ENCODE measurements at places on chromosomes 4 and X.

- DNase-seq, result no peak
Measured at GRCh38 chr4:112593438-112594133, 43.1 kb downstream of the ZGRF1 start.

DNA sequence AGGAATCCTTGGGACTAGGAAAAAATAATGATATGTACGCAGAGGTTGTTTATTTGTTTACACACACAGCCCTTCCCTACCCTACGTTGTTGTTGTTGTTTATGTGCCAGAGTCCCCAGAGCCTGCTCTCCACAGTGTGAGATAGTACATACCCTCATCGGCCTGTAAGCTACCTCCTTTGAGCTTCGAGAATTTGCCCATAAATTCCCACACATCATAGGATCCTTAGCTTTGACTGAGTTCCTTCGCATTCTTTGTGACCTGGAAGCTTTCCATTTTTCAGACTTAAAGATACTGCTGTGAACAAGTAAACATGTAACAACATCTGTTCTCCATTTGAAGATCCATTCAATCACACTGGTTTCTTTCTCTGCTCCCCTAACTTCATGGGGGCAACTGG lies 114.5 kb downstream of the IRF2 start:
- no peak for DNase-seq

- no peak for DNase-seq
Measured at GRCh38 chr4:15891312-15891711, 47.2 kb downstream of the FGFBP1 start.

GRCh38 chrX:105701310-105702052 lies 120.9 kb upstream of the NRK start:
- peak; percentile 37 for DNase-seq

DNA sequence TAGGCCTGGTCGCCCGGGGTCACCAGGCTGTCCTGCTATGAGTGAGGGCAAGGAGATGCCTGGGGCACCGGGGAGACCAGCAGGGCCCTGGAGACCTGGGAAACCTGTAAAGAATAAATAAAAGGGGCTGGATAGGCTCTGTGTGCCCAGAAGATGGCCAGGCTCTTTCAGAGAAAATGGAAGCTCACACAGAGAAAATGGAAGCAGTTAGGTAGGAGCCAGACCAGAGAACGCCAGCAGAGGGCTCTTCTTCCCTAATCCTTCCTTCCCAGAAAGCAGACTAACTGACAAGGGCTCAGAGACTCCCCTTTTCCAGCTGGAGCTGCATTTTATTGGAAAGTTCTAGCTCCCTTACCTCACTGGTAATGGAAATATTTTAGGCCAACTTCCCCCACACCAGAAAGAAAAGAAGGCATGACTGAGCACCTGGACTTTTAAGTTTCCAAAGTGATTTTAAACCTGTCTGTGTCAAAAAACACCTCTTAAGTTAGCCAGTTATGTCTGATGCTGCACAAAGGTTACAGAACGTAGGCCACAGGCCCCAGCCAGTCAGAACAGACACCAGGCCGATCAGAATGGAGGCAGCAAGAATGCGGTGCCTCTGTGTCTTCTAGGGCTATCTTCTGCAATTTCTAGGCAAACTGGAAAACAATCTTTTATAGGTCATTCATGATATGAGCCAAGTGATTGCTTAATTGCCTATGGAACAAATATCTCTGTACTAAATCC lies 74.0 kb downstream of the ATG4A start:
- DNase-seq, result peak; percentile 65

DNA sequence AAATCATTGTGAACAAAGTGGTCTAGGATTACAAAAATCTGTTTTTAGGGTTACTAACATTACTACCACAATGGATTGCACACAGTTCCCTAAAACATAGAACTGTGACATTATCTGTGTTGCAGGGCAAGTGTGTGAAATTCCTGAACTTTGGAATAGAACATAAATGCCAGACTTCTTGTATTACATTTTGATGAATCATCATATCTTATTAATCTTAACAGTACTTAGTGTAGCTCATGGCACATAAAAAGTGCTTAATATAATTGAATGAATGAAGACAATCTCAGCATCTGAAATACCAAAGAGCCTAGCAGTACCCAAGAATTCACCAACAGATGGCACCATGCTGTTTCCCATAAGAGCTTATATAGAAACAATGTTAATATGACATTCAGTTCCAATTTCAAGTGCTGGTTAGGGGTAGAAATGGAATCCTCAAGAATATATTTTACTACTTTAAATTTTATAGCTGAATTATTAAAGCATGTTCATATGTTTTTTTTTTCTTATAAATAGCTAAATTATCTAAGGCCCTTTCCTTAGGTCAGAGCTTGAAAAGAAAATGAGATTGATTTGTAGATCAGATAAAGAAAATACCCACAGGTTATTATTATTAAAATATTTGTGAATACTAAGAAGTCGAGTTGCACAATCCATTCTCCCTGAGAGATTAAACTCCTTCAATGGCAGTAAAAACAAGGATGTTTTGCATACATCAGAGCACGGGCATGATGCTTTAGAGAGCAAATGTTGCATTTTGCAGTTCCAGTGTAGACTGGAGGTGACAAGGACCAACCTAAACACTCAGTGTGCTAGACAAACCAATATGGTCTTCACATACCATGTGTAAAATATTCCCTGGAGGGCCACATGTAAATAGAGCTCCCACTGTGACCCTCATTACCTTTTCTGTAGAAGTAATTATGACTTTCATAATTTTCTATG lies 25.7 kb upstream of the SHISA3 start:
- DNase-seq, result peak; percentile 79

DNA sequence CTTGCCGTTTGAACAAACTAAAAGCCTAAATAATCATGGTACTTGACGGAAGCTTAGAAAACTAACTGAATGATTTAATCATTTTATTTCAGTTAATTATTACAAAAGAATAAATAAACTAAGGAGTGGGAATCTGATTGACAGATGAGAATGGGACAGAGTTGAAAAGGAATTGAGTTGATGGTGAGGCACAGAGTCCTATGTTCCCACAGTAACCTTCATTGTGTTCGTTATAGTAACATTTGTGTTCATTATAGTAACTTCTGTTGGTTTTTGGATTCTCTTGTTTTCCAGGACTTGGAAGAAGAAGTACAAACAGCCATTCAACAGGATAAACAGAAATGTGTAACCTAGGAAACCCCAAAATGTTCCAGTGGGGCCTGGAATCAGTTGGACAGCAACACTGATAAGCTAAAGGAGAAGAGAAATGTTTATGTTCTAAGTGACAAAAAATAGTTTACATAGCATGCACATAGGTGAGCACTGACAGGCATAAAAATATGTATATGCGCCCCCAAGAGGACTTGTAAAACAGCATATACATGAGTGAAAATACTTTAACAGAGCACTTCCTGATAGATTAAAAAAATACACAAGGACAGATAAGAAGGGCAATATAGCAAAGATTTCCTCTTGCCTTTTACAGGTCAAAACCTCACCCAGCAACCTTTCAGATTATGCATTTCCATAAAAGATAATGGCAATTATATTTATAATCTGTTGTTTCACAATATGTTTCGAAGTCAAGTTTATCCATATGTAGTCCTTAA lies 218.6 kb upstream of the HTR2C start:
- DNase-seq, result peak; percentile 20

GRCh38 chr4:22942920-22943559 lies 250.3 kb downstream of the GBA3 start:
- DNase-seq, result peak; percentile 58

GRCh38 chrX:50691820-50692219 lies 122.2 kb downstream of the SHROOM4 start:
- peak; percentile 80 for DNase-seq

- DNase-seq, result no peak
Measured at GRCh38 chr4:126130215-126130614, 815.5 kb downstream of the FAT4 start.

DNA sequence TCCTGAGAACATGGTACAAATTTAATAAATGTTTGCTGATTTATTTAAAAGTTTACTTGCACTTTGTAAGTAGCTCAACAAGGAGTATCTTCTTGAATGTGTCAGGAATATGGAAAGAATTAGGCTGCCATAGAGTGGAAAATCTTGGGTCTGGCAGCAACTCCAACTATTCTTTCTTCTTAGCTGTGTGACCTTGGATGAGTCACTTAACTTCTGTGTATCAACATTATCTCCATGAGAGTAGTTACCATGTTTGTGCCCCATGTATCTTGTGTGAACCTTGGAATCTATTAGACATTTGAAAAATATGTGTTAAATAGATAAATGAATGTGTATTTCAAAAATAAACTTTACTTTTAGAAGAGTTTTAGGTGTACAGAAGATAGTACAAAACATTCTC lies 348.8 kb downstream of the GBA3 start:
- no peak for DNase-seq

GRCh38 chr4:75679876-75680575 lies 6.8 kb upstream of the G3BP2 start:
- DNase-seq, result no peak

DNA sequence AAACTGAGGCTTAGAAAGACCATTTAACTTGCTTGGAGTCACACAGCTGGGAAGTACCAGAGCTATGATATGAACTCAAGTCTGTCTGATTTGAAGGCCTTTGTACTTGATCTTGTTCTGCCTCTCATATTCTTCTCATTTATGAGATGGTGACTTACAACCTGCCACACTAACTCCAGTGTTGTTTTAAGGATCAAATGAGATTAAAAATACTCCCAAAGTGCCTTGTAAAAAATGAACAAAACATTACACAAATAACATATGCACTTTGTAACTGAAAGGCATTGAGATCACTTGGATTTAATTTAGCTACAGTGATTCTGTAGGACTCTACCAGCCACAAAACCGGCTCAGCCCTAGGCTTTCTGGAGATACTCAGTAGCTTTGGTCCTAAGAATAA lies 15.6 kb upstream of the MAP7D3 start:
- DNase-seq, result no peak

- DNase-seq, result no peak
Measured at GRCh38 chrX:150625875-150626274, 57.5 kb downstream of the MTM1 start.

DNA sequence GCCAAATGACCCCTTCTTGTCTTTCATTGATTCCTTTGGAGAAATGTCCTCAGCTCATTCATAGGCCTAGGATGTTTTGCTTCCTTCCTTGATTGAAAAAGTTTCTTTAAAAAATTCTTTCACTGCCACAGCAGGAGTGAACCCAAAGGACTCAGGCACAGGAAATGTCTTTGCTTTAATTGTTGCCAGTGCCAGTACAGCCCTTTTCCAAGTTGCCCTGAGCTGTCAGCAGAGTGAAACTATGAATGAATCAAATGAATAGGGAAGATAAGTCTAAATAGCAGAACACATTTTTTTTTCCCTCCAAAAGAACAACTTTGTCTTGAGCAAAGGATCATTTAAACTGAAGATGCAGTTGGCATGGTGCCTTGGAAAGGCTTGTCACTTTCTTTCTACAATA lies 63.8 kb upstream of the SLC4A4 start:
- DNase-seq, result no peak

DNA sequence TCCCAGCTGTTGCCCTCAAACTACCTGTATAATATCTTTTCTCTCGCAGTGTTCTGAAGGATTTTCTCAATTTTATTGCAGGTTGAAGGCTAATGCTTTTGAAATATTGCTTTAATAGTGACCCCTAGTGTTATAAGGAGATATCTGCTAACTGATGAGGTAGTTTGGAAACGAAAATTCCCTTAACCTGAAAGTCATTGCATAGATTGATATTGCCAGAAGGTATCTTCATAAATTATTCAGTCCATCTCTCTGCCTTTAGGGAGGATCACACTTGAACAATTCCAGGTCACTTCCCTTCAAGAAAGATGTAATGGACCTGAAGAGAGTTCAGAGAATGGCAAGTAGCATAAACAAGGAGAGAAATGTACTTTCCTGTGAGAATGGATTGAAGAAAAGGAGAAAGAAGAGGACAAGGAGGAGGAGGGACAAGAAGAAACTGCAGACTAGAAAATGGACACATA lies 44.1 kb downstream of the TIGD4 start:
- DNase-seq, result peak; percentile 65

DNA sequence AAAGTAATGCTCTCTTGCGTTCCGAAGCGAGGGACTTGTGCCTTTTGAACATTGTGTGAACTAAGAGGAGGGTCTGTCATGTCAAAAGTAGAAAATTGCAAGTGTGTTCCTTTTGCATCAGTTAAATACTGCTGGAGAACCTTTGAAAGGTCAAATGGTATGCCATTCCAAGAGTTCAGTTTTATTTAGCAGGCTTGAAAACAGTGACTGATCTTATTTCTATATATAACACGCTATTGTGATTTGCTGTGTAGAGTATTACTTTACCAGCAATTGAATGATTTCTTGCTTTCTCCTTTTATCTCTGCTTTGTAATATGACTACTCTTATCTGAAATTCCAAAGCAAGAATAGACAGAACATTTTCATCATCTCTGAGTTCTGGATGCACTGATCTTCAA lies at the start of gene TECRL:
Gene TECRL (minus strand): TSS at position 151 of the 400 bp plus-strand sequence. CDS start 99 bp downstream, at position 52.
- no peak for DNase-seq

GRCh38 chr4:112296949-112297880 lies at the start of gene ALPK1:
Gene ALPK1 (plus strand): TSS chr4:112297369.
- peak; percentile 70 for DNase-seq

GRCh38 chr4:113013751-113014150 lies 35.7 kb upstream of the ANK2 start:
- no peak for DNase-seq

- DNase-seq, result no peak
Measured at GRCh38 chr4:141028024-141028529, 105.2 kb downstream of the RNF150 start.

GRCh38 chr4:180120068-180120467 lies 2123.1 kb upstream of the TENM3 start:
- no peak for DNase-seq
